ENCODE measurements at places on chromosomes 5 and 9. TPM values are rescaled to one million over a fixed set of nuclear protein-coding genes. Genes with fewer than 3 reads are reported as not detected.

The MRPL36 gene
- total RNA-seq: 77.3 TPM

The RFX3 gene
- total RNA-seq: 0.93 TPM

The FSD1L gene
- total RNA-seq: 0.51 TPM

The ELAVL2 gene
- total RNA-seq: 4.3 TPM
